ENCODE measurements at places on chromosomes 1 and 21. TPM values are rescaled to one million over a fixed set of nuclear protein-coding genes. Genes with fewer than 3 reads are reported as not detected.

- DNase-seq: no peak
Measured at GRCh38 chr21:15277466-15277865, 212.7 kb upstream of the NRIP1 start.

DNA sequence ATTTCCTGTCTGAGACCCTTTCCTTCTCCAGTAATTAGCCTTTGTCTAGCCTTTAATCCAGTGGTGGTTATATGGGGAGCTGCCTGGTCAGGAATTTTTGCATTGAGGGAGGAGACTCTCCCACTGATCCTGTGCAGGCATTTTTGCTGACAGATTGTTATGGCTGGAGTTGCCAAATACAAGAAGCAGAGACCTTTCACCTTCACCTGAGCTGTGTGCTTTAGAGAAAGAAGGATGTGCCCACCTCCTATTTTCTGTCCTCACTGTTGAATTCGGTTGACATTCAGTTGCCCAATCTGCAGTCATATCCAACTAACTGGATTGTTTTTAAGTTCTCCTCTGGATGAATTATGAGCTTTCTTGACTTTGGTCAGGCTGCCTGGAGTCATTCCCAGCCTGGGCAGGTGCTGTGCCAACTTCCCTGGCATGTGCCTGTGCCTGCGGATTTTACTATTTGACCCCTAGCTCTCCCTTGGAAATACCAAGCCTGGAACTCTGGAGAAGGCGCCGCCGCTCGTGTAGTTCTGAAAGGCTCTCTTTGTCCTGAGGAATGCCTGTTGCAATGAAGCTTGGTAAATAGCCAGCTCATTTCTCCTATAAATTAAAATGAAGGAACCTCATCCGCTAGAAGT lies 143.9 kb downstream of the NOS1AP start:
- no peak for DNase-seq

DNA sequence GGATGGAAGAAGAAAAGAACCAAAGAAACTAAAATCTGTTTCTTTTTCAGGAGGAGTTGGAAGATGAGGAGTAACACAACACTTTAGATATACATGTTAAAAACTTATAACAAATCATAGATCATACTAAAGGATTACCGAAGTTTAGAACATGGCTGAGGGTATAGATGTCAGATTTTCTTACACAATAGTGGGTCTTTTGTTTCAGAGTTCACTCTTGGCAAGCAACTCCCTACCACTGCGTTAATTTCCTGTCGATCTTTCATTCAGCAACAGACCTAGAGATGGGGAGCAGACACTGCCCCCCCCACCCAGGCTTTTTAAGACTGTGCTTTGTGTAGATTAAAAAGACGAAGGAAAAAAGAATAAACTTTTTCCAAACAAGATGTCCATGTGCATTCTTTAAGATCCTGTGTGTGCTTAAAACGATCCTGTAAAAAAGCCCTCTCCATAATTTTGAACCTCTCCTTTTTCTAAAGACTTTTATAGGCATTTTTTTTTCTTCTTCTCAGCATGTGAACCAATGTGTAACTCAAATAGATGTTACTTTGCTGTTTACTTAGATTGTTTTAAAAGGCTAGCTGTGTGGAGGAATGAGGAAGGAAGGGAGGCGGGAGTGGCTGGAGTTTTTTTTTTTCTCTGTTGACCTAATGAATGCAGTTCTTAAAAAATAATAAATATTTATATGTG lies 50.4 kb downstream of the NFIA start:
- DNase-seq: no peak

The ETV3L gene
- not detected for total RNA-seq

GRCh38 chr1:40701684-40702083 lies 10.2 kb downstream of the NFYC start:
- DNase-seq: no peak

- DNase-seq: no peak
Measured at GRCh38 chr1:155284476-155284875, 7.2 kb downstream of the HCN3 start.

- DNase-seq: peak; percentile 16
Measured at GRCh38 chr1:116569776-116570357, 959 bp downstream of the CD58 start.

The TMEM79 gene
- total RNA-seq: 11.3 TPM

The CACHD1 gene
- 3.2 TPM for total RNA-seq

GRCh38 chr21:39288987-39289386 lies 24.4 kb downstream of the BRWD1 start:
- no peak for DNase-seq

DNA sequence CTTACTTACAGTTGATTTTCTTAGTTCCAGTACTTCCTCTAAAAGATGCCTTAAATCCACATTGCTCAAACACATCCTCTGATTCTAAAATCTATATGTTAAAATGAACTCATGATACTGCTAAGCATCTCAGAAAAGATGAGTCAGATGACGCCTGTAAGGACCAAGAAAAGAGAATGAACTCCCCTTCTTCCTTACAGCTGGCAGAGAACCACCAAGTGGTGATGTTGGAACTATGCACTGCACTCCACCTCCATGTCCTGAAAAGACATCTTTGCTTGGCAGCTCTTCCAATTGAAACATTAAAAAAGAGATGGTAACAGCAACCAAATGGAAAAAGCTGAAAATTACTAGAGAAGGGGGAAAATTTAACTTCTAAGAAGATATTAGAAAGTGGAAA lies 648.8 kb downstream of the PTPRC start:
- no peak for DNase-seq

The LCE2A gene
- not detected for total RNA-seq

GRCh38 chr21:44899768-44900558 lies 20.7 kb downstream of the ITGB2 start:
- no peak for DNase-seq

DNA sequence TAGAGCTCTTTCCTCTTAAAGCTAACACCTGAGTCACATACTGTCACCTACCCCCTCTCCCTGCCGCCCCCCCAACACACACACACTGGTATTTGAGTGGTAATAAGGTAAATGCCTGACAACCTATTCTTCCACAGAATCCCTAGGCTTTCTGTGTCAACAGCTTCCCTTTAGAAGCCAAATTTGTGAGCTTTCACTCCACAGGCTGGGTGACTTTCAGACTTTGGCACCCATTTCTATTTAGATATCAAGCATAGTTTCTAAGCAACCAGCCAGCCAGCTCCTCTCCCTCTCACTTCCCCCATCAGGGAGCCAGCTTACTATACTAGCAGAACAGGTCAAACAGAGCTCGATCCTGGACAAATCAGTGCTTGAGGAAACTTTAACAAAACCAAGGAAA lies 3.2 kb upstream of the C1orf74 start:
- no peak for DNase-seq

GRCh38 chr1:230359992-230360668 lies 66.0 kb downstream of the PGBD5 start:
- no peak for DNase-seq

All from NCI-H460 (cell line).